ENCODE measurements at places on chromosomes 3 and 15.

- no peak for DNase-seq
Measured at GRCh38 chr3:128575777-128576176, 74.8 kb downstream of the RPN1 start.

- no peak for DNase-seq
Measured at GRCh38 chr3:23723930-23724329, 81.8 kb upstream of the UBE2E1 start.

DNA sequence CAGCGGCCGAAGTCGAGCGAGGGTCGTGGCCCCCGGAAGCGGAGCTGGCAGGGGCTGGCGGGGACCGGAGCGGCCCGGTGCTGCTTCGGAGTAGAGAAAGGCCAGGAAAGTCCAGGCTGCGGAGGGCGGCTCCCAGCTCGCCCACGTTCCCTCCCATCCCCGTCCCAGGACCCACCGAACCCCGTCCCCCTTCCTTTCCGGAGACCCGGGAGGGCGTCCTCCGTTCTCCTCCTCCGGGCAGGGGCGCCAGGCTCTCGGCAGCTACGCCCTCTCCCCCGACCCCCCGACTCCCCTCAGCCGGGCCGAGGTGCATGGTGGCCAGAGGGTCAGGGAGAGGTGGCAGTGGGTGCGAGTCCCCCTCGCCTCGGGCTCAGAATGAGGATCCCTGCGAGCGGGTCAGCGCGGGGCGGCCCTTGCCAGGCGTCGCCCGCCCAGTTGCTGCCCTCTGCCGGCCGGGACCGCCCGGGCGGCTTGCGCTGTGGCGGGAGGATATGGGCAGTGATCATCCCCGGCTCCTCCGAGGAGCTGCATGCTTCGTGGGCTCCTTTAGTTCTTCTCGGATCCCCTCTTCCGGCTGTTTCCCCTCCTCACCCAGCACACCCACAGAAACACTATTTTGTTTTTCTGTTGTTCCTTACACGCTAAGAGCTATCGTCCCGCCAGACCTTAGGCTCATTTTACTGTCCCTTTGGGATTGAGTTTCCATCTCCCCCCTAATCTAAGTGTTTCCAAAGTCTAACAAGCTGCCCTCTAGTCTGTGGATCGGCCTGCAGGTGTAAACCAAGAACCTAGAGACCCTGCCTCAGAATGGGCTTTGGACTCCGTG lies 744 bp upstream of the ALDH1A2 start:
- DNase-seq = no peak

GRCh38 chr15:50774450-50774849 lies 8.9 kb upstream of the SPPL2A start:
- no peak for DNase-seq

- DNase-seq = no peak
Measured at GRCh38 chr3:143358793-143359491, 239.4 kb downstream of the CHST2 start.

GRCh38 chr15:98796685-98797357 lies 148.5 kb downstream of the IGF1R start:
- DNase-seq = no peak

- no peak for DNase-seq
Measured at GRCh38 chr3:120450600-120451271, at the start of gene FSTL1. FSTL1 (minus strand) TSS chr3:120450992; CDS start chr3:120450746, 246 bp downstream.

DNA sequence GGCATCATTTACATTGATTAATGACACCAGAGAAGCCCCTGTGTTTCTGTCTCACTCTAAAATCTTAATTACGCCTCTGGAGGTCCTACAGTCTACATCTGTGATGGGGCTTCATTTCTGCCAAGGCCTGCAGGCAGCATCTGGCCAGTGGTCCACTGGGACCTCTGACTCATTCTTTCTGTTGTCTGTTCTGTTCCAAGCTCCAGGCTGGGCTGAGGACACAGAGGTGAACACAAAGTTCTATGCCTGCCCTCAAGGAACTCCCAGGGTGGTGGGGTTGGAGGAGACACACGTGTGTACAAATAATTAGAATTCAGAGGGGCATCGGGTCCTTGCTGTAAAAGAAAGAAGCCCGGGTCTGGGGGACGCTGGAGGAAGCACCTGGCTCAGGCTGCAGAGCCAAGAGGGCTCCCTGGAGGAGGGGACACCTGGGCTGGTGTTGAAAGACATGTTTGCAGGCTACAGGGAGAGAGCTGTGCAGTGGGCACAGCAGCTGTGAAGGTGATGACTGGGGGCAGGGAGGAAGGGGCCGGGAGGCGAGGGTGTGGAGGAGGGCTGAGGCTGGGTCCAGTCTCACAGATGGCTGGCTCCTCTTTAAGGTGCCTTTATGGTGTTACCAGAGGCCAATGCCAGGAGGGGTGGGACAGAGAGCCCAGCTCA lies 103.3 kb upstream of the PRR23E start:
- no peak for DNase-seq

DNA sequence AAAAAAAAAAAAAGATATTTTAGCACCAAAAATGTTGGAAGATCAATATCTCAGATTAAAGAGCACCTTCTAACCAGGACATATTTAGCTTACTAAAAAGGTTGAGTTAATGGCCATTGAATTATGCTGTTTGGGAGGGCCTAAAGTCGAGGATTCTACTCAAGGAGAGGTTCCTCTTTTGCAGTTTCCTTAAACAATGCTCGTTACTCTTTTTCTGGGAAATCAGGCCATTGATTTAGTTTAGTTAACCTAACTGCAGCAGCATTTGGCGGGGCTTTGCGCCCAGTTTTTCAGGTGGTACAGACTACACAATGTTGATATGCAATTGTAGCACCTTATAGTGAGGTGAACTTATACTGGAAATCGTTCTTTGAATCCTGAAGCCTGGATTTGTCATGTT lies 6.8 kb downstream of the ABHD2 start:
- no peak for DNase-seq

DNA sequence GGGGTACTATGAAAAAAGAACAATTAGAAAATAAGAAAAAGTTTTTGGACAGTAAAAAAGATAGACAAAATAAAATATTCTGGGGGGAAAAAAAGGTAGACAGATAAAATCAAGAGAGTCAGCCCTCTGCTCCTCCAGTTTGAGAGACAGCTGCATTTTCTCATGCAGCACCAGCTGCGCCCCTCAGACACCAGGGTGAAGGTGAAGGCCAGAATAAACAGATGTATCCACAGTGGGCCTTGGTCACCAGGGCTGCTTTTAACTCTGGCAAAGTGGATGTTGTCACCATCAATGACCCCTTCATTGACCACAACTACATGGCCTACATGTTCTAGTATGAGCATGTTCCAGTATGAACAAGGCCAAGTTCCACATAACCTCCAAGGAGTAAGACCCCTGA lies 13.9 kb upstream of the RNF7 start:
- DNase-seq = no peak

DNA sequence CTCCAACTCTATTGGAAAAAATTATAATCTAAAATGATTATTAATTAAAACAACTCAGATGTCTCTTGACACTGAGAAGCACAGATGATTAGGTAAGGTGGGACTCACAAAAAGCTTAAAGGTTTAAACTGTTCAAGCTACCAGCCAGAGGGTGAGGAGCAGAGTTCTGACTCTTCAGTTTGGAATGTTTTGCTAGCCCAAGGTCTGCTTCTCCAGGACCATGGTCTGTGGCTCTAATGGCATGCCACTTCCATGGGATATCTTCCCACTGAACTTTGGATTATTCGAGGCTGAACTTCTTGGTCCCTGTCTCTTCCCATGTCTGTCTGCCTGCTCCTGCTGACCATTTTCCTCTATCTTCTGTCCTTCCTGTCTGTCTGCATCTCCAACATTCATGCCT lies 49.2 kb downstream of the CACNA2D3 start:
- DNase-seq = no peak

GRCh38 chr15:81497238-81497637 lies 123.2 kb upstream of the TMC3 start:
- DNase-seq = no peak

- DNase-seq = no peak
Measured at GRCh38 chr3:172726380-172726779, 15.5 kb upstream of the NCEH1 start.

GRCh38 chr3:191649626-191650025 lies 188.7 kb downstream of the PYDC2 start:
- no peak for DNase-seq

- DNase-seq = no peak
Measured at GRCh38 chr15:76058714-76059319, 968 bp upstream of the TMEM266 start.

DNA sequence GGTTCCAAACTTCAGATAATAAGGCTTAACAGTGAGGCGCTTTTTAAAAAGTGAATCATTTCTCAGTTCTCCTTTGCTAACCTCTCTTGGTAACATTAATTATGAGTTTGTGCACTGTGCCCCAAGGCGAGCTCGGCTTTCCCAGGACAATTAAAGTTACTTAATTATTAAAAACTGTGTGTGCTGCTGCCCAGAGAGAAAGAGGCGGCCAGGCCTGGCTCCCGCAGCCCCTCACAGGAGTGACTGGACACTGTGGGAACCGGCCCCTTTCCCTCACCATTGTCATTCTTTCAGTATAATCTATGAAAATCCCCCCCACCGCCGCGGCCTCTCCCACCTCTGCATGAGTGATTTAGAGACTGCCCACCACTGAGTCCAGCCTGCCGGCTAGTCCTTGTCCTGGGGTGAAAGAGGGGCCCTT lies 43.1 kb upstream of the HES1 start:
- no peak for DNase-seq

DNA sequence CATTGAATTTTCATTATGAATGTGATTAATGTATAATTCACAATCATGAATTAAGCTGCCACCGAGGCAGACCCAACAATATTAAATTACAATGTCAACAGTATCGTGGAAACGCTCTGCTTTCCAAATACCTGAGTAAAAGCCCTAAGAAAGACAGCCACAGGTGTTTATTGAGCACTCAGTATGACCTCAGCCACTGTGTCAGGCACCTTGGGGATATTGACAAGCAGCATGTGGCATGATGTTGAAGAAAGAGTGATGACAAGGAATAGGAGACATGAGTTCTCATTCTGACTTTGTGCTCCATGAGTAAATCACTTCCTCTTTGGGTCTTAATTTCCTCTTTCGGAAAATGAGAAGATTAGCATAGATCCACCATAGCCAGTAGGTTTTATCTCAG lies 12.8 kb downstream of the C2CD4A start:
- no peak for DNase-seq

DNA sequence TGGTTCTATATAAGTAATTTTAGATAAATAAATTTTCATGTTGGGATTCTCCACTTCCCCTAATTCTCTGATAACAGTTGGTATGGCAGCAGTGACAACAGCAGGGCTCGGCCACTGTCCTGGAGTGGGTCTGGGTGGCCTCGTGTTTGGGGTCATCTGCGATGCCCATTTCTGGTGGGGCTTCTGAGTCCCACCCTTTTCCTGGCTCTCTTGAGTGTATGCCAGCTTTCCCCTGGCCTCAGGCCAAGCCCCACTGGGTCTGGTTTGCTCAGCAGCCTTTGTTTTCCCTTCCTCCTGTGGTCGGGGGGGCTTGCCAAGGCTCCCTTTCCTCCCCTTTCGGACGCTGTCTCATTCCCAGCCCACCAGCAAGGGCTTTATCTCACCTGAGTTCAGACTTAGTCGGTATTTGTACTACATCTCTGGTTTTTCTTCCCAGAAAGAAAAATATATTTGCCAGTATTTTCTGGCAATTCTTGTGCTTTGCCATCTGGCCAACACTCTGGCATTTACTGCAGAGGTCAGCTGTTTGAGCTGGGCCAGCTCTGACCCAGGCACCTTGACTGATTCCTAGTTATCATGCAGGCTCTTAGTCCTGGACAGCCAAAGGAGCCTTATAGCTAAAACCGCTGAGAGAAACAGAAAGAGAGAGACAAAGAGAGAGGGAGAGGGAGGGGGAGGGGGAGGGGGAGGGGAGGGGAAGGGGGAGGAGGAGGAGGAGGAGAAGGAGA lies 35.2 kb downstream of the MYZAP start:
- no peak for DNase-seq

GRCh38 chr3:145087038-145087437 lies 1073.9 kb downstream of the PLOD2 start:
- DNase-seq = no peak

- no peak for DNase-seq
Measured at GRCh38 chr3:156108616-156109015, 11.8 kb upstream of the KCNAB1 start.

- no peak for DNase-seq
Measured at GRCh38 chr3:184361532-184361931, at the start of the genes CLCN2 and POLR2H. CLCN2 (minus strand) TSS chr3:184361605; CDS start chr3:184361479, 126 bp downstream. POLR2H (plus strand) TSS chr3:184361710; CDS start chr3:184363493, 1,783 bp downstream.

- DNase-seq = no peak
Measured at GRCh38 chr3:71237672-71238071, 345.9 kb downstream of the FOXP1 start.

GRCh38 chr15:40982855-40983254 lies 29.6 kb downstream of the CHAC1 start:
- peak; percentile 67 for DNase-seq

GRCh38 chr15:72912121-72912520 lies 128.6 kb upstream of the ADPGK start:
- DNase-seq = no peak

DNA sequence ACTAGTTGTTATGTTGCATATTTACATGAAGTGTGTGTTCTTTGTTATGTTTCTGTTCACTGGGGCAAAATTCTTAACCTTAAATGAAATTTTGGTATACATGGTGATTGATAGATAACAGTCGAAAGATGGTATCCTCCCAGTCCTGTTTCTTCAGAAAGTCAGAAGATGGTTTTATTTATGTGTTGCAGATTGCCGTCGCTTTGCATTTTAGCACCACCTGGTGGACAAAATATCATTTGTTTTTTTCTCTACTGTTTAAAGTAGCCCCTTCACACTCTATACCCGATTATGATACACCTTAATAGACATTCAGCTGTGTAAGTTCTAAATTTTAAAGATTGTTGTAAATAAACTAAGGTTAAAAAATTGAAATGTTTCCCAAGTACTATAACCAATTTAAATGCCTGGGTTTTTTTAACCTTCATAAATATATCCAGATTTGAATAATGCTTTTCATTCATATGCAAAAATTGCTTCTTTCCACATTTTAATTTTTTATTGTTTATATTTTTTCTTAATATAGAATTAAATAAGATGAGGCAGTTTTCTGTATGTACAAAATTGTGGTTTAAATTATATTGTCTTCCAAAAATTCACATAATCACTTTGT lies 152.2 kb downstream of the ALCAM start:
- peak; percentile 38 for DNase-seq

- no peak for DNase-seq
Measured at GRCh38 chr15:99954361-99955180, 221.3 kb upstream of the LYSMD4 start.

DNA sequence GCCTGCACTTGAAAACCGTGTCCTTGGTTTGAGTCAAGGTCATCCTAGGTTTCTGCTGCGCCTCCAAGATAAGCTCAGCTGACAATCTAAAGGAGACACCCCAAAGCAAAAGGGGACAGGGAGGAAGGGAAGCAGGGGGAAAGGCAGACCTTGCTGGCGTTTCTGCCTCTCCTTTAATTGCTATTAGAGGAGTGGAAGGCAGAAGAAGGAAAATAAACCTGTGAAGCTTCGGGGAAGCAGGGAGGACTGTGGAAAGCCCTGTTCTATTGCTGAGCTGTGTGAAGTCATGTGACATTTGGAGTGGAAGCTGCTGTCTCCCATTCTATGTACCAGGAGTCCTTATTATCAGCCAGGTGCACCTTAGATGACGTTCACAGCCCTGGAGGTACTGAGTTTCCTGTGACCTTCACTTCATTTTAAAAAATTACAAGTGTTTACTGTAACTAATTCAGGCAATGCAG lies 21.5 kb upstream of the CHD2 start:
- no peak for DNase-seq

GRCh38 chr15:65395567-65396202 lies 17.9 kb upstream of the IGDCC3 start:
- no peak for DNase-seq

GRCh38 chr3:134211797-134212196 lies 38.9 kb downstream of the RYK start:
- DNase-seq = no peak

GRCh38 chr15:101556273-101556672 lies 66.8 kb upstream of the PCSK6 start:
- no peak for DNase-seq
